Progenitor cell of endocrine pancreas (in vitro differentiated cells): ENCODE measurements at places on chromosomes 12 and 14. TPM values are rescaled to one million over a fixed set of nuclear protein-coding genes. Genes with fewer than 3 reads are reported as not detected.

The RPS6KL1 gene
- 3.5 and 5.4 TPM in 2 replicates for total RNA-seq

DNA sequence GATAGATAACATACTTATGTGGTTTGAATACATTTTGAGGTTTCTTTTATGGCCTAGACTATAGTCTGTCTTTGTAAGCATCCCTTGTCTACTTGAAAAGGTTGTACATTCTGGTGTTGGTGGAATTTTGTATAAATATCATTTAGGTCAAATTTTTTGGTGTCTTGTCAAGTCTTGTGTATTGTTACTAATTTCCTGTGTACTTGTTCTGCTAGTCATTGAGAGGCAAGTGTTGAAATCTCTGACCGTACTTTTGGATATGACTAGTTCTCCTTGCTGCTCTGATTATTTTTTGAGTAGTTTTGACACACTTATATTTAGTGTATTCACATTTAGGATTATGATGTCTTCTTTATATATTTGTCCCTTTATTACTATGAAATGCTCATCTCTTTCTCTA, 219.6 kb downstream of the CCDC91 start:
- no peak for DNase-seq
- no peaks in the 10 kb centered on the region for H3K4me1 ChIP-seq
- no peaks in the 10 kb centered on the region for H3K27me3 ChIP-seq
- H3K27ac ChIP-seq = no peak overlapping the region

DNA sequence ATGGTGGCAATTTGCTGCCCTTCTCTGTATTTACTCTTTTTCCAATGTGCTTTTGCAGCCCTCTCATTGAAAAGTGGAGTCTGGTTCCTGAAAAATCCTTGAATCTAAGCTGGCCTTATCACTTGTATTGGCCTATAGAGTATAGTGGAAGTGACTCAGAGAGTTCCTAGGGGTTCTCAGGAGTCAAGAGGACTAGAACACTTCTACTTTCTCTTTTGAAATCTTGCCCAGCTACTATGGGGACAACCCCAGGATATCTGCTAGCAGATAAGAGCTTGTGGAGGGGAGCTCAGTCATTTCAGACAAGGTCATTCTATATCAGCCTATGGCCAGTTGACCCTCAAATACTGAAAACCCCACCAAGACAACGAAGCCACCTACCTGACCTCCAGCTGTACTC, 26.7 kb upstream of the WSCD2 start:
- H3K36me3 ChIP-seq = no peaks in the 10 kb centered on the region
- H3K27ac ChIP-seq = no peak overlapping the region
- H3K4me3 ChIP-seq = no peak overlapping the region
- peaks cover 18% of the 10 kb centered on the region for H3K27me3 ChIP-seq
- H3K4me1 ChIP-seq = peaks cover 1% of the 10 kb centered on the region

- no peak overlapping the region for H3K4me3 ChIP-seq
- no peak for DNase-seq
- peaks cover under 1% of the 10 kb centered on the region for H3K4me1 ChIP-seq
- H3K36me3 ChIP-seq = peaks cover 3% of the 10 kb centered on the region
- no peaks in the 10 kb centered on the region for H3K27me3 ChIP-seq
Measured at GRCh38 chr12:110661337-110661972, 27.5 kb downstream of the HVCN1 start.

DNA sequence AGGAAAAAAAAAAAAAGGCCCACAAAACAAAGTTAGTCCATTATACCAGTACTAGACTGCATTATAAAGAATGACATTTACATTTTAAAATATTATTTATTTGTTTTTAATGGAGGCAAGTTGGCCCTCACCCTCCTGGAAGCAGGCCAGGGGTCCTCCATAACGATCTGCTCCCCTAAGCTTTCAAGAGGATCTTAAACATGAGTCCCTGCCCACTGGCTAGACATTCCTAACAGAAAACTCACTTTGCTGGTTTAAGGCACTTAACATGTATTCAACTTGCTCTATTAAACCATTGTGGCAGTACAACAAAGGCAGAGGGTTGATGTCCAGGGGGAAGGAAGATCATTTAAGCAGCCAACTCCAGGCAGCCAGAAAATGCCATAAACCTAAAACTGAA, 111.4 kb downstream of the STXBP6 start:
- H3K4me1 ChIP-seq = peaks cover 18% of the 10 kb centered on the region
- no peak overlapping the region for H3K27ac ChIP-seq
- no peaks in the 10 kb centered on the region for H3K27me3 ChIP-seq
- DNase-seq = no peak
- H3K36me3 ChIP-seq = no peaks in the 10 kb centered on the region
- no peak overlapping the region for H3K4me3 ChIP-seq

- peaks cover 96% of the 10 kb centered on the region for H3K27me3 ChIP-seq
- H3K4me3 ChIP-seq = peak overlapping the region; percentile 61
- no peak for DNase-seq
- H3K36me3 ChIP-seq = no peaks in the 10 kb centered on the region
Measured at GRCh38 chr12:48980953-48981756, 3.0 kb downstream of the WNT1 start.
